ENCODE measurements at places on chromosomes 12 and 14.

DNA sequence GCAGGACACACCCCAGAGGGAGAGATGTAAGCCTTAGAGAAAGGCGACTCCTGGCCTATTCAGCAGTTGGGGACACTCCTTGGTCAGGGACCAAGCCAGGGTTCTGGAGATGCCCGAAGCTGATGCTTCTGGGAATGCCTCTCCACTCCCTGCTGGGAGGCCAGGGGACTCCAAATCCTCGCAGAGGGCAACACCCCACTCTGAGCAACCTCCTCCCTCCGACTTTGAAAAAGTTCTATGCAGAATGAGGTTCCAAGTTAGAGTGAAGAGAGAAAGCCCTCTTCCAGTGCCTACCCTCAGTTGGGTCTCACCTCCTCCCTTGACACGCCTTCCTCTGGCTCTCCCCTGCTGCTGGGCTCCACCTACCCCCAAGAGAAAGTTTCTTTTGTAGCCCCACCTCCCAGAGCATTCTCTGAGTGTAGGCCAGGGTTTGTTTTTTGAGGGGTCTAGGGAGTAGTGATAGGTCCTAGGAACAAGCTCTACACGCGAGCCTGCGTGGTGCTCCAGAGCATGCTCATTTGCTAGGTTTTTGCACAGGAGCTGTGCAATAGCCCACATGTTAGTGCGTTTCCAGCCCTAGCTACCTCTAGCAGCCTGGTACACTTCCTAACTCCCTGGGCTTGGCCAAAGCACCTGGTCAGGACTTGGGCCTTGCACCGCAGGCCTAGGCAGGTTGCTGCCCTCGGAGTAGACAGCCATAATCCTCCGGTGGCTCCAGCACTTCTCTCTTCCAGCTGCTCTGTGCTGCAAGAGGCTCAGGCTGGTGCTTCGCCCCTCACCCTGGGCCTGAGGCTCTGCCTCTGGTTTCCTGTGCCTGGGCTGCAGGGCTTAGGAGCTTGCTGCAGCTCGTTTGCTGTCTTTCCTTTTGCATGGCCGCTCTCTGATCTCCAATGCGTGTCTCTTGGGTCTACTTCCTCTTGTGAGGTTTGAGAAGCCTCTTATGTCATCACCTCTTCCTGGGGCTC, 590 bp upstream of the CEBPE start:
- DNase-seq = no peak

DNA sequence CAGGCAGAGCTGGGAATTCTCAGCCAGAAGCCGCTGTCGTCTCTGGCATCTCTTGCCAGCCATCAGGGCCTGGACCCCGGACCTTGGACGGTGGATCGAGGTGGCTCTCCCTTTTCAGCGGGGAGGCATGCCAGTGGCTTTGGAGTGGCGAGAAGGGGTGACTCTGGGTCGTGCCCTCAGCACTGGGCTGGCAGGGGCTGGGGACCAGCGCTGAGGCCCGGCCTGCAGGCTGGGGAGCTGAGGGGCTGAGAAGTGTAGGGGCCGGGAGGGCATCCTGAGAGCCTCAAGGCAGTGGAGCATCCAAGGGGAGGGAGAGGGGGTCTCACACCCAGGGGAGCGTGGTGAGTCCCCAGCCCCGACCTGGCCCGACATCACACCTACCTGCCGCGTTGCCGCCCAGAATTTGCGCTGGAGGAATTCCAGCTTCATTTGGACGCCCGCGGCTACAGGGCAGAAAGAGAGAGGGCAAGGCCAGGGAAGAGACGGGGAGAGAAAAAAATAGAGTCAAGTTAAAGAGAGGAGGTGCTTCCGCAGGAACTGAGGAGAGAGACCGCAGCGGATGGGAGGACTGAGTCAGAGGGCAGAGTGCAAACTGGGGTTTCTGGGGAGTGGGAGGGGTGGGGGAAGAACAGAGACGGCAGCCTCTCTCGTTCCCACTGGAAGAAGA, 9.0 kb upstream of the LRTM2 start:
- DNase-seq = peak; percentile 55

- DNase-seq = no peak
Measured at GRCh38 chr12:80321653-80322052, 122.4 kb upstream of the PTPRQ start.

GRCh38 chr12:112473056-112473455, 54.3 kb downstream of the PTPN11 start:
- DNase-seq = no peak

DNA sequence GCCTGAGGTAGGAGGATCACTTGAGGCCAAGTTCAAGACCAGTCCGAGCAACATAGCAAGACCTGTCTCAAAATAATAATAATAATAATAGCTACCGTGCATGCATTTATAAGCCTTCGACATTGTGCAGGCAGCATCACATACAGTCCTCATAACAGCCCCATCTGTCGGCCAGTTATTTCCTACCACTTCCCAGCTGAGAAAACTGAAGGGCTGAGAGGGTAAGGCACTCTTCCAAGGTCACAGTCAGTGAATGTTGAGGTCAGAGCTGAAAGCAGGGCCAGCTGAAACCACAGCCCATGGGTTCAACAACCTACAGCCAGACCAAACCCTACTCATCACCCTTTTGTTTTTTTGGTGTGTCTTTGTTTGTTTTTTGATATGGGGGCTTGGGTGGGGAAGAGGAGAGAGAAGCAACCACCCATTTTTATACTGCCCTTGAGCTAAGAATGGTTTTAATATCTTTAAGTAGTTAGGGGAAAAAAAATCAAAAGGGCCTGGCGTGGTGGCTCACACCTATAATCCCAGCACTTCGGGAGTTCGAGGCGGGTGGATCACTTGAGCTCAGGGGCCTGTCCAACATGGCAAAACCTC, 16.8 kb upstream of the ITPK1 start:
- no peak for DNase-seq

GRCh38 chr12:124236625-124237031, 58.3 kb upstream of the RFLNA start:
- no peak for DNase-seq

Measured in stimulated activated CD4-positive, alpha-beta T cell treated with anti-CD3 and anti-CD28 coated beads, Interleukin-4, amount 100 ng/mL, for 24 hours (primary cell).